Hypothalamus (tissue), 51 donors: ENCODE measurements at places on chromosomes 13 and 19.

GRCh38 chr19:49854378-49855263 lies 3.7 kb downstream of the PTOV1 start:
- DNase-seq, result no peak

GRCh38 chr19:10173527-10173926 lies 21.2 kb downstream of the DNMT1 start:
- no peak for DNase-seq

DNA sequence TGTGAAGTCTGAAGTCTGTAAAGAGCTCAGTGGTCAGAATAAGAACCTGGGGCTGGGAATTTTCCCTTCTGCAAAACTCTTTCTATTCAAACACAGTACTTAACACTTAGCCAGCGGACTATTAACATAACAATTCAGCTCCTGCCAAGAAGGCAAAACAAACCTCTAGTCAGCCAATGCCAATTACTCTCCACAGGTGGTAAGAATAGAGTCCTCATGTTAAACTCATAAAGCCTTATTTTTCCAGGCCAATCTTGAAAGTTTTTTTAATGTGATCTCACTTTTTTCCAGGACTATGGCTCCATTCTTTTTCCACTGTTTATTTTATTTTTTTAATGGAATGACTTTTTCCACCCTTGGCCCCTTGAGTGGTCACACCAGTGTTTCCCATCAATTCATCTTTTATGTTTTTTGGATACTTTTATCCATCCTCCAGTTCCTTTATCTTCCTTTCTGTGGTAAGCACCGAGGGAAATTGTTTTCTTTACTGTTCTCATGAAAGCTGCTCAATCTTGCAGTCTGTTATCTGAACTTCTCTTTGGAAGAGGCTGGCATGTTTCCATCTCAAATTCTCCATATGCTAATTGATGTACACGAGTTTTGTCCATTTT lies 217.3 kb downstream of the LHFPL6 start:
- DNase-seq, result no peak

GRCh38 chr13:49298903-49299605 lies 51.3 kb downstream of the CDADC1 start:
- DNase-seq, result peak; percentile 28

- no peak for DNase-seq
Measured at GRCh38 chr19:54392105-54392504, 23.2 kb upstream of the TTYH1 start.

- no peak for DNase-seq
Measured at GRCh38 chr13:108932196-108932595, 302.8 kb downstream of the MYO16 start.

GRCh38 chr13:112711528-112712265 lies 21.9 kb downstream of the ATP11A start:
- peak; percentile 75 for DNase-seq
